ENCODE measurements at places on chromosomes 11 and 22.
A peak's percentile ranks its signal among the peaks of the same experiment; 100 is the strongest.

DNA sequence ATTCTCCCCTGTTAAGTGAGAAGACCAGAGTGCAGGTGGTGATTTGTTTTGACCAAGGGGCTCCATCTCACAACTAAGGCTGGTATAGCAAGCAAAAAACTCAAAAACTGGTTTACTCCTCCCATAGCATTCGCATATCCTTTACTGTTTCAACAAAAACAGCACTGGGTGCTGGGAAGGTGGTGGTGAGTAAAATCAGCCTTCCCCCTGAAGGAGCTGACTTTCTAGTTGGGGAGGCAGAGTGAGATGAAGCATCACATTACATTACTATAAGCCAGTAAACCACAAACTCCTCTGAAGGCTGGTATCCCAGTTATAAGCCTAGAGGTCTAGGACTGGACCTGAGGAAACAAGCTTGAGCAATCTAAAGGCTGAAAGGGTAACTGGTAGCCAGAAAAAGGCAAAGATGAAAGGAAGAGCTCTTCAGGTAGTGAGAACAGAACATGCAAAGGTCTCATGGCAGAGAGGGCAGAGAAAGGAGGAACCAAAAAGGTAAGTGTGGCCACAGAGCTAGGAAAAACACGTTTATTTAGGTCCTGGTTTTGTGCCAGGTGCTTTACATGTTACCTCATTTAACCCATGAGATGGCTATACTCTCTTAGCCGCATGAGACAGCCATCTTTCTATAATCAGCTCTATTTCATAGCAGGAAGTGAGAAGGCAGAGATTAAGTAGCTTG is 22.3 kb downstream of the TMEM123 start:
- no peak for DNase-seq

GRCh38 chr11:94281324-94281723 is 23.1 kb upstream of the IZUMO1R start:
- DNase-seq = no peak

DNA sequence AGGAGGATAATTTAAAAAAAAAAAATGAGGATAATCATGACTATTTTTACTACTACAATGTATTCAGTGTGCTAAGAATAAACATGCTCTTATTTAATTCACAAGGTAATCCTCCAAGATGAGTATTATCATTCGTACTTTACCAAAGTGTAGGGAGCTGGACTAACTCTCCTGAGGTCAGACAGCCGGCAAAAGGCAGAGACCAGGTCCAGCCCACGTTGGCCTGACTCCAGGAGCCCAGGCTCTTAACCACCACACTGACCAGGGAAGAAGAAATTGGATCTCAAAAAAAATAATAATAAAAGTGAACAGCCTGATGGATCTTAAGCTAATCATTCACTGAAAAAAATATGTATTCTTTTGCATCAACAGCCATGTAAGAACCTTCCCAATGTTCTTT is 25.2 kb downstream of the PLAAT3 start:
- no peak for DNase-seq

GRCh38 chr11:15692739-15693138 is 578.0 kb downstream of the INSC start:
- no peak for DNase-seq

GRCh38 chr11:69899957-69900821 is 81.0 kb upstream of the FGF3 start:
- peak; percentile 11 for DNase-seq

DNA sequence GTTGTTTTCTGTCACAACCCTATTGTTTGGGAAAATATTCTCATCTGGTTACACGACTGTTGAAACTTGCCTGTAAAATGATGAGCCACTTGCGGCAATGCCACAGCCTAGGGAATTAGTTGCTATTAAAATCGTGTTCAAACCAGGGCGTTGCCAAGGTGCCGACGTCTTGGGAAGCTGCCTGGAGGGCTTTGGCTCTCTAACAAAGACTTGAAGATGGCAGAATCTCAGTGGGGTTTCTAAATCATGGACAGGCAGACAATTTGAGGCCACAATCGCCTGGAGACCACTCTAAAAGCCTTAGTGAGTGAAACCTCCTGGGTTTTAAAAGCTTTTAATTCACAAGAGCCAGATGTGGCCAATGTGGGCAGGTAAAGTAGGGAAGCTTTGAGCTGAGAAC is 117.2 kb upstream of the BMAL1 start:
- DNase-seq = no peak

DNA sequence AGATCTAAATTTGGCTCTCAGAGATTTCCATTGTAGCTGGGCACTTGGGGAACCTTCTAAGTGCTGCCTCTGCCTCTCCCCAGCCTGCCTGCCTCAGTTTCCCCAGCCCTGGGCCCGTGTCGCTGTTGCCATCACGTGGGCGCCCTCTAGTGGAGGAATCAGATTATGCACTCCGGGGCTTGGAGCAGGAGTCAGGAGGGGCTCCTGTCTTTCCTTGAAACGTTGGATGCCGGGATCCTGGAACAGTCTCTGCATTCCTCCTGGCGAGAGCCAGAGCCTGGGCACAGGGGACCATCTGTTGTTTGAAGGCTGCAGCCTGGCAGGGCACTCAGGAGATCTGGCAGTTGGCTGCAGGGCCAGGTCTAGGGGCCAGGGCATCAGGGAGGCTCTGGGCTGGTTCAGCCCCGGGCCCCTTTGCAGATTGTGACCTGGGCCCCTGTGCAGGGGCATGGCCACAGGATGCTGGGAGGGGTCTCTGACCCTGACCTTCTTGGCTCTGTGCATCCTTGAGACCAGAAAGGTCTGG is 71.6 kb downstream of the LRP5 start:
- peak; percentile 59 for DNase-seq

- no peak for DNase-seq
Observed at GRCh38 chr11:103484545-103484944, 375.3 kb downstream of the DYNC2H1 start.

DNA sequence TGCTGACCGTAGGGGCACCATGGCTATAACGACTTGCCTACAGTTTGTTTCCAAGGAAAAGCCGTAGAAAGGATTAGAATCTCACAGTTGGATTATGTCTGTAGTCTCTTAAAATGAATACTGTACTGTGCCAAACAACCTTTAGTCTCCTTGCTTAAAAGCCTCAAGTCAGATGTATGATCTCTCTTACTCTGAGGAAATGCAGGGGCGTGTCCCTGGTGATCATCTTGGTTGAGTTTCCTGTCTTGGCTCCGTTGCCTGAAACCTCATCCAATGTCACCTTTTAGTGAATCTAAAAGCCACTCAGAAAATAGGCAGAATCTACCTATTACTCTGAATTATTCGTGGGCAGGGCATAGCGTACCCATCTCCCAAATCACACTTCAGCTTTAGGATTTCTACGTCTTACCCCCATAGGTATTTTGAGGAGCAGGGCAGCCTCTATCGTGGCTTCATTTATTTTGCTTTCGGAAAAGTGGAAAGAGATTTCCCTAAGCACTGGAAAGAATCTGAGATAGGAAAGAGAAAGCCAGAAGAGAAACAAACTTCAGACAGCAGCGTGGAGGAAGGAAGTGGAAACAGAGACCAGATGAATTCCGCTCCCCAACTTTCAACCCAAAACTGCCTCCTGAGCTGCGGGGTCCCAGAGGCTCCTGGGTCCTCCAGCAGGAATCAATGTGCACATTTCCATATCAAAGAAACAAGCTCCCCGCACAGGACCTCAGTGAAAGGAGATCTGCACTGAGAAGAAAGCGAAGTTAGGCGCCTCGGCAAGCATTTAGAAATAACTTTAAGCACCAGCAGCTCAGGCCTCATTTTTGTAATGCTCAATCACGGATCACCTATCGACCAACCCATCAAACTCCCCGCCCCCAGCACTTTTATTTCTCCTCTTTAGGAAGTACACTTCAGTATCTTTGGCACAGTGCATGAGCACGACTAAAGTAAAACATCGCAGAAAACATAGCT is 245.8 kb downstream of the ETS1 start:
- DNase-seq = no peak

DNA sequence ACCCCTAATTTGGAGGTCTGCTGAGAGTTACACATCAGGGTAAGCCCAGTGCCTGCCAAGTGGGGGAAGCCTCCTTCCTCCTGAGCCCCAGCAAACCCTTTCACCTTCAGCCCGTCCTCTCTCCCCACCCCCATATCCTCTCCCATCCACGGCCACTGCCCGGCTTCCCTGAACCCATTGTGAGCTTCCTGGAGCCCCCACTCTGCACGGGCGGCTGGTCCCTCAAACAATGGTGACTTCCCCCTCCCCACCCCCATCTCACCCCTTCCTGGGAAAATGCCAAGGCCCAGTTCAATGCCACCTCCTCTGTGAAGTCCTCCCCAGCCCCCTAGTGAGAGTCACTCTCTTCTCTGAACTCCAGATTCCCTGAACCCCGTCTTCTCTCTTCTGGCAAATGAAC is 17.9 kb downstream of the DNAL4 start:
- DNase-seq = no peak

- DNase-seq = no peak
Observed at GRCh38 chr22:32175683-32176644, 16.9 kb upstream of the C22orf42 start.

GRCh38 chr11:19311308-19312030 is 70.7 kb upstream of the E2F8 start:
- DNase-seq = peak; percentile 76

DNA sequence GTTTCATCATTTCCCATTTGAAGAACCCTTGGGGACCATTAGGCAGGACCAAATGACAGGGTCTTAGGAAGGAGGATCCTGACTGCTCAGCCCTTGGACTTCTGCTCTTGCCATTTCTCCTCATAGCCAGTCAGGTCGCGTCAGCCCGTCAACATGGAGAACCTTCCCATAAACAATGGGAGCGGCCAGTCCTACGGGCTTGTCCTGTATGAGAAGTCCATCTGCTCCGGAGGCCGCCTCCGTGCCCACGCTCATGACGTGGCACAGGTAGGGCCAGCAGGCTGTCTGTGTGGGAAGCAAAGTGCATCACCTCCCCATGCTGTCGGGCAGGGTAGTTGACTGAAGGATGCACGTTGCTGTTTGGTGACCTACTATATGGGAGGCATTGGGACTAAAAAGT is 19.6 kb upstream of the GLB1L2 start:
- no peak for DNase-seq

DNA sequence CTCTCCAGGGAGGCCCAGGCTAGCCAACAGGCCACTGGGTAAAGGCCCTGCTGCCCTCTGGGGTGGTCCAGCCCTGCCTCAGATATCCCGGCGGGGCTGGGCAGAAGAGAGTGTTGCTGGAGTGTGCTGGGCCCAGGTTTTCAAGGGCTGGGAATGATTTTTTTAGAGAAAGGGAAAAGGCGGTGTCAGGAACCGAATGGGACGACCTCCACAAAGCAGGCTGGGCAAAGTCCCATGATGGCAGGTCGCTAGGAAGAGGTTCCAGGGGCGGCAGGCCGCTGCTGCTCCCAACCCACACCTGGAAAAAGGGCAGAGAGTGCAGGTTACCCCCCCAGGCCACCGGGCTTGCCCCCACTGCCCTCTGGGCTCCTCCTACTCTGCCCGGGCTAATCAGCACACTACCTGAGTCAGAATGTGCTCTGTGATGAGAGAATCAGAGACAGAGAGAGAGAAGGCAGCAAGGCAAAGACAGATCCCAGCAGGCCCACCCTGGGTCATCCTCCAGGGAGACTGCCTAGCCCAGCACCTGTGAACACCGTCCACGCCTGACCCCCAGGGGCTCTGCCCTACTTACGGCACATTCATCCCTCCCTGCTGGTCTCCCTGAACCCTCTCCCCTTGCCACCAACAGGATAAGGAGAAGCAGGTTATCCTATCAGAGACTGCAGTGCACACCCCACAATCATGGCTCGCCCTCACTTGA is 4.6 kb downstream of the PATZ1 start:
- no peak for DNase-seq

DNA sequence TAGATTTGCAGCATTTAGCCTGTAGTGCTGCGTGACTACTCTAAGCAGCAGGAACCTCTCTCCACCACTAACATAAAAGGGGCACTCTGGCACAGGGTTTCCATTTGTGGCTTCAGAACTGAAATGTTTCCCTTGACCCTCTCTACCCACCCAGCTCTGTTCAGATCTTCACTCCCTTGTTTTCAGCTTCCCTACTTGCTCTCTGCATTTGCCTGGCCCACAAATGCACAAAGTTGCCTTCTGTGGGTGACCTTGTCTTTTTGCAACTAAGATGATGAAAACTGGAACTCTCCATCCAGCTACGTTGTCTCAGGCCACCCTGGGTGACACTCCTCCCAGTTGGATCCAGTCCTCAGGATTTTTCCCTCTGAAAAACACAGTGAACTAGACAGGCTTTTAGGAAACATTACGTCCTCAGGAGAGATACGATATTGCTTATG is 19.8 kb upstream of the PSMA1 start:
- peak; percentile 79 for DNase-seq

GRCh38 chr11:46339816-46340215 is 7.4 kb upstream of the DGKZ start:
- DNase-seq = peak; percentile 62

DNA sequence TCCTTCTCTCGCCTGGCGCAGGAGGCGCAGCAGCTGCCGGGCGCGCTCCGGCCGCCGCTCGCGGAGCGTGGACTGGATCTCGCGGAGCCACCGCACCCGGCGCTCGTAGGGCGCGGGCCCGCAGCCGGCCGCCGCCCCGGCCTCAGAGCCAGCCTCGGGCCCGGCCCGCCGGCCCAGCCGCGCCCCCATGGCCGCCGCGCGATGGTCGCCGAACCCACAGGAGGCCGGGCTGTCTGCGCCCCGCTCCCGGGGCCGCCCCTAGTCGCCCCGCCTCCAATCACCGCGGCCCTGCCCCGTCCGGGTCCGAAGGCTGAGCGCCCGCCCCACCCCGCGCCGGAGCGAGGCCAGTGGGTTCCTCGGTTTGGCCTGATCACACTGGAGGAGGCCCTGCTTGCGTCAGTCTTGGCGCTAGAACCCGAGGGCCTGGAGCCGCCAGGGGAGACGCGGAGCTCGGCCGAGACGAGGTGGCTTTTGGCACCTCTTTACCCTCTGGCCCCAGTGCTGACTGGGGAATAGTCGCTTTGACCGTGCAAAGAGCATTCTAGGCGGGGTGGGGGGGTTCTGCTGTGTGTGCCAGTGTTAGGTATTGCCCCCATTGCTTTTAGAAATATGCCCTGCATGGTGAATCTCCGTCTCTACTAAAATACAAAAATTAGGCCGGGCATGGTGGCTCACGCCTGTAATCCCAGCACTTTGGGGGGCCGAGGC is at the start of gene LRRC75B:
Gene LRRC75B, minus strand, starts transcription at position 223 of the 708 bp plus-strand sequence. Its CDS starts 34 bp downstream, at position 189.
- peak; percentile 91 for DNase-seq

GRCh38 chr22:18033204-18033998 is 9.0 kb upstream of the MICAL3 start:
- DNase-seq = no peak

GRCh38 chr11:39341461-39341860 is 2118.0 kb downstream of the LRRC4C start:
- DNase-seq = no peak

DNA sequence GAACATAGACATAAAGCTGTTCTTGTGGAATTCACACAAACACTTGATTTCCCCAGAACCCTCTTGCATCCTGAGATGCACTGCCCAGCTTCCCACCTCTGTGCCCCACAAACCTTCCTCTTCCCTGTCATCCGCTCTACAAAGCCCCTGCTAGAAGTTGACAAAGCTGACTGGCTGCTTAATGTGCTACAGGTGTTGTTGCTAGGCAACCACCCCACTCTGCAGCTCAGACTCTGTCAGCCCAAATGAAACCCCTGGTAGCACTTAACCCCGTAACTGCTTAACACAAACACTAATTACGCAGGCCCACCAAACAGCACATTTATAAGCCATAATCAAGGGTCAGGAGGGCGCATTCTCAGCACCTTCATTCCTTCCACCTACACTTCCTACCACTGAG is 172.0 kb upstream of the CADM1 start:
- no peak for DNase-seq

GRCh38 chr11:86811637-86812321 is 11.4 kb downstream of the PRSS23 start:
- DNase-seq = peak; percentile 10

GRCh38 chr11:67082071-67082791 is 25.6 kb downstream of the RHOD start:
- DNase-seq = peak; percentile 38
